ENCODE measurements at places on chromosomes 7 and 10.

DNA sequence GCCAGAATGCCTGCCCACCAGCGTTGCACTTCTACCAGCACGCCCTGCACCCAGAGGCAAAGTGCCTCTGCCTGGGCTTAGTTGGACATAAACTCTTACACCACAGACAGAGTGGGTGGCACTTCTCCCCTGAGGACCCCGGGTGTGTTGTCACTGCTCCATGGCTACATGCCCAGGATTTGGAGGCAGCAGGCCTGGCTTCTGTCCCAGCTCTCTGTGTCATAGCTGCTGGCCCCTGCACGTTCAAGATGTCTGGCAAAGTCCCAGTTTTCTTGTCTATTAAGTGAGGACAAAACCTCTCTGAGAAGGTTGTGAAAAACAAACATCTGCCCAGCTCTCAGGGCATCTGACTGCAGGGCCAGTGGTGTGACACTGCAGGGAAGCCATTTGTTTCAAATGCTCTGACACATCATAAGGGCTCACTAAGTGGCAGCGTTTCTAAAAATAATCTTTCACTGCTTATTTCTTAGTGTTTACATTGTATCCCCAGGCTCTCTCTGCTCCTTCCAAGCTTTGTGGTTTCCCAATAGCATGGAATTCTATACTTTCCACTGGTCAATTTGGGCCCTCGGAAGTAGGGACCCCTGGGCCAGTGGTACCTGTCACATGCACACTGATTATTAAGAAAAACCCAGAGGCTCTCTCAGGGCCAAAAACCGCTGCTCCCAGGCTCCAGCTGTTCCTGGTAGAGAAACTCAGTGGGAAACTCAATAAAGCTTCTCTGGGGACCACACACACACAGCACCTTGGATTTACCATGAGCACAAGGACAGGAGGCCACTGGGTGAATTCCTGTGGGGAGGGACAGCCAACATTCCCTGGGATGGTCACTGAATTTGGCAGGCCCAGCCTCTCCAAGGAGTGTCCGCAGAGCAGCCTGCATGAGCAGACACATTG lies 86.2 kb upstream of the ANLN start:
- DNase-seq = no peak

DNA sequence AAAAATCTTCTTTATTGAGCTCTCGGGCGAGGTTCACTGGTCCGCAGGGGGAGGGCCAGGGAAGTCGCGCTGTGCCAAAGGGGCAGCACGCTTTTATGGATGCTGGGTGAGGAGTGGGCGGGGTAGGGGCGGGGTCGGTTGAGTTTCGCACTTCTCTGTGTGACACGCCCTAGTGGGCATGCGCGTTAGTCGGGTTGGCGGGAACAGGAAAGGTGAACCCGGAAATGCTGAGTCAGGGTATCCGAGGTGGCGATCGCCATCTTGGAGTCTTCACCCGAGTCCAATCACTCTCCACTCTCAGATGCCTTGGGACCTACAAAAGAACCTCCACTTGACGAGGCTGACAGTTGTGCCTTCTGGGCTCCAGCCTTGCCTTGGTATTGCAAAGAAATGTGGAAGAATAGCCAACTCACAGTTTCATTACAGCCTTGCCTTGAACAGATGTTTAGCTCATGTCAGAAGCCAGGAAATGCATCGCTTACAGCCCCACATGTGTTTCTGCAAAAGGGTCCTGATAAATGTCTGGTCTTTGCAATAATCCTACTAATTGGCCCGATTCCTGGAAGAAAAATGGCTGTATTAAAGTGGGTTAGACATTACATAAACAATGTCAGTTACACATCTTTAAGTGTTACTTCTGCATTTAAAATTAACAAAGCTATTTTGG lies 64.1 kb downstream of the AHR start:
- DNase-seq = no peak

DNA sequence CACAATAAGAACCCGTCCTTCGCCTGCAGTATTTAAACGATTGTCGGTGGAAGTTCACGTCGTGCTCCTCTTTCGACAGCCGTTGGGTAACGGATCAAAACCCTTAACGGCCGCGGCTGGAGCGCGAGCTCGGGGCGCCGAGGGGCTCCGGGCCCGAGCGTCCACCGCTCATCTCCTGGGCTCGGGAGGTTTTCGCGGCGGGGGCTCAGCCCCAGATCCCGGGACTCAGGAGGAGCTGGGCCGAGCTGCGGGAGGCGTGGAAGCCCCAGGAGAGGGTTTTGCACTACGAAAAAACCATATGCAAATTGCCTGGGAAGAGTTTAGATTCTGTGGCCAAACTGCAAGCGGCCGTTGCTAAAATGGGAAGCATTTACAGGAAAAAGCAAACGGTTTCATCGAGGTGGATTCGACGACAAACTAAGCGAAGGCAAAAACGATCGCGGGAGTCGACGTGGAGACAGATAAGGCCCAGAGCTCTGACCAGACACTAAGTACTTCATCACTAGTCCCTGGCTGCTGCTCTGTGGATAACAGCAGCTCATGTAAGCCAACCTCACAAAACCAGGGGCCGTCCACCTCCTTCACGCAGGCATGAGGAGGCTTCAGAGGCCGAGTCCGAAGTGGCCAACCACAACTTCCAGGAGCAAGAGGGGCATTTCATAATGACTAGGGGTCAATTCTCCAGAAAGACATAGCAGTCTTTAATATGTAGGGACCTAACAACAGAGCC lies 129.7 kb downstream of the MARCHF5 start:
- DNase-seq = no peak

DNA sequence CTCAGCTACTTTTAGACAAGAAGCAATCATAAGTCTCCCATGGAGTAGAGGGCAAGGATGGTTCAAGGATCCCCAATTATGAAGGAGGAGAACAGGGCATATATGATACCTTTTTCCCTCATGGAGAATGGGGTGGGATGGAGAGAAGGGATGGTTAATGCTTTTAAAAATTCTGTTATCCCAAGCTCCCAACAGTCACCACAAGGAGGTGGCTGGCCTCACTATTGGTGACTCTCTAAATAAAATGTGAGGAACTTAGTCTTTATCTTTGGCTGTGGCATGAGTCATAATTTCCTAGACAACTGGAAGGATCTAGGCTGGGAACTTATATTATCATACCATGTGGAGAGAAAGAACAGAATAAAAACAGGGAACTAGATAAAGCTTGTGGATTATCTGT lies 297.0 kb downstream of the PHTF2 start:
- DNase-seq = no peak

- no peak for DNase-seq
Measured at GRCh38 chr10:77850620-77851231, 75.8 kb downstream of the DLG5 start.

GRCh38 chr10:132420981-132421846 lies 24.2 kb downstream of the PWWP2B start:
- DNase-seq = no peak

DNA sequence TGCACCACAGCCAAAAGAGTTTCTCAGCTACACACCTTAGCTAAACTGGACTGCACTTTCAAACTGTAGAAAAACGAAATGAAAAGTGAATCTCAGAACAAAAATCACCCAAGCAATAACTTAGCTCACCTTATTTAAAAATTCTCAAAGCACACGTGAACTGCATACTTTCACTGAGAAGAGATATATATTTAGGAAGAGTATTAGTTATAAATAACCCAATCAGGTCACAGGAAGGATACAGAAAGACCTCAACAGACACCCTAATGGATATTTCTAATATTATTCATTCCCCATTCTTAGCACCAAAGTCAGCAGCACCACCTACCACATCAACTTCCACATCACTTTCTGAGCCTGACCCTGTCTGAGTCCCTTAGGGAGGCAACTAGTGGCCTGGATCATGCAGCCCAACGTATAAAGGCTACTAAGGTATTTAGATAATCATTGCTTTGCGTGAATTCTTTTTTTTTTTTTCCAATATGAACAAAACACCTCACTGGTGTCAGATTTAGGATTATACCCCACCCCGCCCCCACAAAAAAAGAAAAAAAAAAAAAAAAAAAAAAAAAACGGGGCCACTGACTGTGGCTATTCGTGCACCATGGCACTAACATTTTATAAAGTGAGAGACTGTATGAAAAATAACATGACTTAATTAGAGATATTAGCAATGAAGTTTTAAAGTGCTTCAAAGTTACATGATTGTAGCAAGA lies 2.6 kb downstream of the ABI1 start:
- no peak for DNase-seq

DNA sequence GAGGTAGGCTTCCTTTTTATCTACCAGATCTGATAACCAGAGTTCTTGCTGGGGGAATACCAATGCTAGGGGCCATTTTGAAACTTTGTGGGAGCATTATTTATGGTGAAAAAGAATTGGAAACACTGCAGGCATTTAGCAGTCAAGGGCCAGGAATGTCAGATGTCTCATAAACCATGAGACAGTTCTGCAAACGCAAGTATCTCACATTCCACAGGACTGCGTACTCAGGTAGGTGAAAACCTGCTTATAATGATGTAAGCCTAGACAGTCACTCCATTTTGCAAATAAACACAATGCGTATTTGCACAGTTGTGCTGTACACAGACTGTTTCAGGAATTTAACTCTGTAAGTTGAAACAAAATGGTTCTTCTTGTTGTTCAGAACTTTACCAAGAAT lies 33.9 kb downstream of the ECHDC3 start:
- no peak for DNase-seq

DNA sequence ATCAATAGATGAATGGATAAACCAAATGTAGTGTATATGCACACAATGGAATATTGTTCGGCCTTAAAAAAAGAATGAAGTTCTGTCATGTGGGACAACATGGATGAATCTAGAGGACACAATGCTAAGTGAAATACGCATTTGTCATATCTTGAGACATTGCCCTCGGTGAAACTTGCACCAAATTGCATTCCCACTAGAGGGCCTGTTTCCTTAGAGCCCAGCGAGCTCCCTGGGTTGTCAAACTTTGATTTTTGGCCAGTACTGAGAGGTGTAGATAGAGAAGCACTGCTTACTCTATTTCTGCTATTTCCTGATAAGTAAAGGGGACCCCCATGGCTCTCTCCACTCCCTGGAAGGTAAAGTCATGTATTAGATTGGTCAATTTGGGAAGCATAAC lies 157.1 kb downstream of the GPAM start:
- DNase-seq = no peak

DNA sequence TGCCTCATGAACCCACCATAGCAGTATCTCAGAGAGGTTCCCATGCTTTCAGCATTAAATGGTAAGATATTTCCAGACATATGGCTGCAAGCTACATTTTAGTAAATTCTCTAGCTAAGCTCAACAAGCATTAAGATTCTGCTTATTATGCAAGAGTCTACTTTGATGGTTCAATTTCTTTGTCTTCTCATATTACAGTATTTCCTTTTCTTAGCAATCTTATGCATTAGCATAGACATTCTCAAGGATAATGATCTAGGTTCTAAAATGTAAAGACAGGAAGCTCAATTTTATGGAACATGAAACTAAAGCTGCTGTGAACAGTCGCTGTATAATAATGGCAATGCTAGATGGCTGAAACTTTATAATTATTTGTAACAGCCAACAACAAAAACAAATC lies 39.2 kb downstream of the MEOX2 start:
- DNase-seq = no peak

DNA sequence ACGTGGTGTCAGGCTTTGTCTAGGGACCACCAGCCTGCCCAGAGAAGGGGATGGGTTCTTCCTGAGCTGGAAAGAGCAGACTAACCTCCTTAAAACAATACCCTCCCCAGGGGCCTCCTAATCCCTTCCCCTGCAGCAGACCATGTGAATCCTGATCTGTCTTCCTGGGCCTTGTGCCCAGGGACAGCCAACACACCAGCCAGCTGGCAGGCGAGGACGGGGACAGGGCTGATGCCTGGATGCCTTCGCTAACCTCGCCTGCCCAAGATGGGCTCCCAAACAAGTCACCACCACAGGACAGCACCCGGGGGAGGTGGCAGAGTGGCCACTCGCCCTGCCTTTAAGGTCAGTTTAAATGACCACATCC lies 17.6 kb downstream of the PODXL start:
- no peak for DNase-seq

GRCh38 chr10:29109707-29110571 lies 178.9 kb upstream of the LYZL1 start:
- no peak for DNase-seq

DNA sequence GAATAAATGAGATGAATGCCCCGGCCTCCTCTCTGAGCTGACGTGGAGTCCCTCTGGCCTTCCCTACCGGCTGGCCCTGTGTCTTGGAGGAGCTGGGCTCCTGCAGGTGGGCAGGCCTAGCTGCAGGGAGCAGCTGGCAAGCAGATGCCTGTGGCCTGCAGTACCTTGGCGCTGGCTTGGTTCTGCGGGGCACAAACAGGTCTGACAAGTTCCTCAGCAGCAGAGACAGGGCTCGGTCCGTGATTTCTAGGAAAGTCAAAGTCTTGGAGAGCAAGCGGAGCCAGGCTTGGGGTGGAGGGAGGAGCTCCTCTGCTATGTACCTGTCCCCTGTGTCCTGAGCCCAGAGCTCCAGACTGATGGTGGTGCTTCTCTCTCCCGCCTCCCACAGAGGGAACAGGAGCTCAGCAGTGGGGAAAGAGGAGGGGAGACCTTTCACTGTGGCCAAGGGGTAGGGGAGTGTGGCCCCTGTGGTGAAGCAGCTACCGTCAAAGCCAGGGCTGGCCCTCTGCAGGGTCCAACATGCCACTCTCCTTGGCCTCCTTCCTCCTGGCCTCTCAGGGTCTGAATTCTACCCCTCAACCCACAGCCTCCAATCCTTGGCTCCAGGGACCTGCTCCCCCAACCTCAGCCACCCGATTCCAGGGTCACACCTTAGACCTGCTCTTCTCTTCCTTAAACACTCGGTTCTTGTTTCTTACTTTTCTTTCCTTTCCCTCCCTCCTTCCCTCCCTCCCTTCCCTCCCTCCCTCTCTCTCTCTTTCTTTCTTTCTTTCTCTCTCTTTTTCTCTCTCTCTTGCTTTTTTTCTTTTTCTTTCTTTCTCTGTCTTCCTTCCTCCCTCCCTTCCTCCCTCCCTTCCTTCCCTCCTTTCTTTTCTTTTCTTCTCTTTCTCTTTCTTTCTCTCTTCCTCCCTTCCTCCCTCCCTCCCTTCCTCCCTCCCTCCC lies 20.1 kb downstream of the MYL10 start:
- no peak for DNase-seq

DNA sequence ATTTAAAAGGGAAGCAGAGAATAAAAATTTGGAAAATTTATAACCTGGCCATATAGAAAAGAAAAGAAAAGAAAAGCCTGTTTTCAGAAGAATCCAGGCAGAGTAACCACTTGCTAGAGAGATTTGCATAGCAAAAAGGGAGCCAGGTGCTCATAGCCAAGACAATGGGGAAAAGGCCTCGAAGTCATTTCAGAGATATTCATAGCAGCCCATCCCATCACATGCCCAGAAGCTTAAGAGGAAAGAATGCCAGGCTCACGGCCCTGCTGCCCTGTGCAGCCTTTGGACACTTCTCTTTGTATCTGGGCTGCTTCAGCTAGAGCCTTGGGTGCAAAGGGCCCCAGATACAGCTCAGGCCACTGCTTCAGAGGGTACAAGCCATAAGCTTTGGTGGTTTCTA lies 159.8 kb downstream of the CCDC7 start:
- DNase-seq = no peak

DNA sequence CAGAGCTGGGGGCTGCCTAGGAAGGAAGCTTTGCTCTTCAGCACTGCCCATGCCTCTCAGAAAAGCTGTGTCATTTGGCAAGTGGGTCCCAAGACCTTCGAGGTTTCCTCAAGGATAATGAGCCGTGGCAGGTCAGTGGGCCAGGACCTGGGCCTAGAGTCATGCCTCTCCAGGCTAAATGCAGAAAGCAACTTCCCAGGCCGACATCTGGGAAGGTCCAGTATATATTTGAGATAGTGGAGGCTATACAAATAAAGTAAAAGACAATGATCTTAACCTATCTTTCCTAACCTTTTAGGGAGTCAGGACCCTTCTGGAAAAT lies 2.4 kb upstream of the HOXA10 start:
- no peak for DNase-seq

- no peak for DNase-seq
Measured at GRCh38 chr10:52488606-52489485, 174.8 kb downstream of the DKK1 start.

- no peak for DNase-seq
Measured at GRCh38 chr7:140778568-140778967, 82.1 kb downstream of the NDUFB2 start.

All from cortex of kidney (tissue), 1 donor.